IPS-NIHi11 (cell line): ENCODE measurements at places on chromosomes 1 and 21.

- no peak for DNase-seq
Measured at GRCh38 chr1:234208791-234209190, 164.5 kb upstream of the COA6 start.

GRCh38 chr1:38565020-38565491 lies 294.5 kb downstream of the RRAGC start:
- DNase-seq: no peak

DNA sequence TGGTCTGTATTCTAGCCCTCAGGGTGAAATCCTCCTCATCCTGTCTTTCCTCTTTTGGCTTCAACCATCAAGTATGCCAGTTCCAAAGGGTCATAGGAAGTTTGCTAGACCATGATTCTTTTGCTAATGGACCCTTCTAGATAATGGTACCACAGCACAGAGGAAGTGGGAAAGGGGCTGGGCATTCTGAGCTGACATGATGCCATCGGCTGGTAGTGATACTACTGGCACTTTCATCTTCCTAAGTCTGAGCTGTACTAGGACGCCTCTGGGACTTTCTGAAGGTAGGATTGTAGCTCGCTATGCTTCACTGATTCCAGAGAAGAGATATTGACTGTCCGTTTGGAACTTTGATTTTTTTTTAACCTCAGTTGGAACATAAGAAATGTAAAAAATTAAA lies 11.4 kb downstream of the FASLG start:
- no peak for DNase-seq

DNA sequence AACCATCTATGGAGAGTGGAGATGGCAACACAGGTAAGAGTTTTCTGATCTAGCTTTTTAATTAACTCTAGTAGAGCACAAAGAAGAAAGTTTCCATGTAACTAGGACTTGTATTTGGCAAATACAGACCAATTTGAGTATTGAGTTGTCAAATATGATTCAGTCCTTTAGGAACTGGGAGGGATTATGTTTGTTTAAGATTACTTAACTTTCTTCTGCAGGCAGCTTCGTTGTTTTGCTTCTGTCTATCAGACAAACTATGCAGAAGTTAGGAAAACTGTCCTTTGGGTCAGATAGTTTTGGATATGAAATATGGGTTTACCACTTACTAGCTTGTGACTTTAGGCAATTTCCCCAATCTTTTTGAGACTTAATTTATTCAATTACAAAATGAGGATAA lies 111.8 kb downstream of the POU2F1 start:
- DNase-seq: no peak

- DNase-seq: no peak
Measured at GRCh38 chr1:4224684-4225467, 324.8 kb upstream of the C1orf174 start.
